ENCODE measurements at places on chromosomes 6 and 20.

DNA sequence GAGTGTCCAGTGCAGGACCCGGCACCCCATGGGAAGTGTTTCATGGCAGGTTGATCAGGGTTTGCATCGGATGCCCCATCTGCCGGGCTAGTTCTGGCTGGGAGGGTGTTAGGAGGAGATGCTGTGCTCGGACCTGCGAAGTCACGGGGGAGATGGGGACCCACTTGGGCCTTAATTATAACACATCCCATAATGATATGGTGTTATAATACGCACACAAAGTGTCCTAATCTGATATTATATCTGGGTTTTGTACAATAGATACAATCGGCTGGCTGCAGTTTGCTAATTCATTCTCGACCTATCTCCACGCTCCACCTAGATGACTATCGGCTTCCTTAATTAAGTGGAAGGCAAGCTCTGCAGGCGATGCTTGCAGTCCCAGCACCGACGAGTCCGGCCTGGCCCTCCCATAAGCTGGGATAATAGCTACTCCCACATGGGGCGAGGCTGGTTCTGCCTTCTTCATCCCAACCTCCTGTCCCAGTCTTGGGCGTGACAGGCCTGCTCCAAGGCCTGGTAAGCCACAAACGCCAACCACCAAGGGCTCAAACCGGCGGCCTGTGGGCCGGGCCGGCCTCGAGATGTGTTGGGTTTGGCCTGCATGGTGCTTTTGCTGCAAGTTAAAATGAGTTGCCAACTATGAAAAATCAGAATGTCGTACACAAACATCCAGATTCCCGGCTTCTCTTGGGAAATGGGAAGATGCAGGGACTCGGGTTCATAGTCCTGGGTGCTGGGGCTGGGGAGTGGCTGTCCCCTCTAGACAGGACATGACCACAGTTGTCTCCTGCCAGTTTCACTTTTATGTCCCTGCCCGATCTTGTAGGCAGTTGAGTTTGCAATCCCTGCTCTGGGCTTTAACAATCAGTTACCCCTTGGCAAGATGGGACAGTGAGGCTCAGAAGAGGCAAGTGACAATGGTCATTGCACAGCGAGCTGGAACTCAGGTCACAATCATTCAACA lies 32.7 kb downstream of the CEBPB start:
- no peaks in the 10 kb centered on the region for H3K27me3 ChIP-seq
- no peak overlapping the region for H3K4me3 ChIP-seq
- no peak overlapping the region for H3K27ac ChIP-seq
- H3K4me1 ChIP-seq = peaks cover 2% of the 10 kb centered on the region

GRCh38 chr20:6925744-6926278 lies 158.3 kb downstream of the BMP2 start:
- H3K27ac ChIP-seq = no peak overlapping the region
- H3K4me1 ChIP-seq = no peaks in the 10 kb centered on the region
- DNase-seq = no peak

GRCh38 chr6:53803081-53803860 lies 8.5 kb downstream of the LRRC1 start:
- H3K4me3 ChIP-seq = no peak overlapping the region
- no peaks in the 10 kb centered on the region for H3K4me1 ChIP-seq
- no peaks in the 10 kb centered on the region for H3K36me3 ChIP-seq
- no peak overlapping the region for H3K27ac ChIP-seq

GRCh38 chr6:4381381-4381780 lies 246.0 kb upstream of the ECI2 start:
- no peaks in the 10 kb centered on the region for H3K36me3 ChIP-seq
- H3K4me3 ChIP-seq = no peak overlapping the region
- no peak overlapping the region for H3K27ac ChIP-seq
- no peaks in the 10 kb centered on the region for H3K27me3 ChIP-seq
- DNase-seq = no peak

DNA sequence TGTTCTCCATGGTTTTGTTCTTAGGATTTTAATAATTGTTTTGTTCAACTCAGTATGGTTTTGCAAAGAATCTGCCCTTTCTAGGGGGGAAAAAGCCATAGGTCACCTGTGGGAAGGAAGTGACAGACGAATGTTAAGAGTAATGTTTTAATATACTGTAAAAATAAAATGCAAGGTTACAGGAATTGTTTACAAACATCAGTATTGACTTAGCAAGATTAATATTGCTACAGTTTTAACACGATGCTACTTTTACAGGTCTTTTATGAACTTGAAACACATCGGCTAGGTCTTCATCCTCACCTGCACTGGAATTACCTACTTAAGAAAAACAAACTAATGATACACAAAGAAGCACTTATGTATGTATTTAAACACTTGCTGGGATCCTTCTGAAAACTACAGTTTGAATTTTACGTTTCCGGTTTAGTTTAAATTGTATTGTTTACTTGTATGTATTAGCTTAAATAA lies 1.7 kb upstream of the NKX2-4 start:
- peaks cover 17% of the 10 kb centered on the region for H3K27me3 ChIP-seq
- H3K36me3 ChIP-seq = no peaks in the 10 kb centered on the region
- H3K4me3 ChIP-seq = no peak overlapping the region
- H3K27ac ChIP-seq = no peak overlapping the region
- DNase-seq = peak; percentile 32

GRCh38 chr6:124956018-124956417 lies 6.2 kb upstream of the RNF217 start:
- H3K27ac ChIP-seq = no peak overlapping the region
- H3K4me1 ChIP-seq = peaks cover 6% of the 10 kb centered on the region
- no peak overlapping the region for H3K4me3 ChIP-seq

- no peak for DNase-seq
- no peaks in the 10 kb centered on the region for H3K4me1 ChIP-seq
- H3K27ac ChIP-seq = no peak overlapping the region
- no peak overlapping the region for H3K4me3 ChIP-seq
Measured at GRCh38 chr6:151701911-151702562, 105.4 kb upstream of the ESR1 start.

- peaks cover 3% of the 10 kb centered on the region for H3K27me3 ChIP-seq
- no peak for DNase-seq
- H3K27ac ChIP-seq = no peak overlapping the region
- H3K36me3 ChIP-seq = no peaks in the 10 kb centered on the region
- H3K4me1 ChIP-seq = no peaks in the 10 kb centered on the region
Measured at GRCh38 chr6:126807876-126808275, 310.6 kb upstream of the RSPO3 start.

GRCh38 chr6:4916954-4917561 lies 86.8 kb downstream of the RPP40 start:
- H3K36me3 ChIP-seq = peaks cover 3% of the 10 kb centered on the region
- no peak overlapping the region for H3K4me3 ChIP-seq
- DNase-seq = peak; percentile 47
- H3K27ac ChIP-seq = no peak overlapping the region

GRCh38 chr6:31005249-31006020 lies 4.8 kb upstream of the MUC22 start:
- DNase-seq = no peak
- H3K4me3 ChIP-seq = no peak overlapping the region
- peaks cover 2% of the 10 kb centered on the region for H3K27me3 ChIP-seq

DNA sequence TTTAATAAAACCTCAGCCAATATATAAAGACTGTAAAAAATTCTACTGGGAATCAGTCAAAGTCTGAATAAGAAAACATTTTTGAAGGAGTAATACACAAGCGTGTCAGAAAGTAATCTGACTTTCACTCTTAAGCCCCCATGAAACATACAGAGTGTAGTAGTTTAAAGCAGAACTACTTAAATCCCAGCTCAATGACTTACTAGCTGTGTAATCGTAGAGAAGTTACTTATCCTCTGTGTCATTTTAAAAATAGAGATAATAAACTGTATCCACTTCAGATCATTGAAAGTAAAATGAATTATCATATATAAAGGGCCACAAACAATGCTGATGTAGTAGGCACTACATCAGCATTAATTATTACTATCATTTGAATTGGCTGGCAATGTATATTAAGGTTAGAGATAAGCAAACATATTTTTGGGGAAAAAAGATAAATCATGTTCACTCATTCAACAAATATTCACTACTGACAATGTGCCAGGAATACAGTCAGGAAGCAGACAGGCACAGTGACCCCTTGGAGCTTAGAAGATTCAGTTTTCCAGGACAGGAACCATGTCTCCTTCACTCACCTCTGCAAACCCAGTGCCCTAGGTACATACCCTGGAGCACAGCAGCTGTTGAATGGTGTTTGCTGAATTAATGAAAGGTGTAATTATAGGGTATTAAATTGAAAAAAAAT lies 14.4 kb downstream of the REPS1 start:
- H3K4me1 ChIP-seq = peaks cover 17% of the 10 kb centered on the region
- DNase-seq = peak; percentile 32
- H3K36me3 ChIP-seq = no peaks in the 10 kb centered on the region
- no peak overlapping the region for H3K4me3 ChIP-seq
- H3K27me3 ChIP-seq = no peaks in the 10 kb centered on the region

DNA sequence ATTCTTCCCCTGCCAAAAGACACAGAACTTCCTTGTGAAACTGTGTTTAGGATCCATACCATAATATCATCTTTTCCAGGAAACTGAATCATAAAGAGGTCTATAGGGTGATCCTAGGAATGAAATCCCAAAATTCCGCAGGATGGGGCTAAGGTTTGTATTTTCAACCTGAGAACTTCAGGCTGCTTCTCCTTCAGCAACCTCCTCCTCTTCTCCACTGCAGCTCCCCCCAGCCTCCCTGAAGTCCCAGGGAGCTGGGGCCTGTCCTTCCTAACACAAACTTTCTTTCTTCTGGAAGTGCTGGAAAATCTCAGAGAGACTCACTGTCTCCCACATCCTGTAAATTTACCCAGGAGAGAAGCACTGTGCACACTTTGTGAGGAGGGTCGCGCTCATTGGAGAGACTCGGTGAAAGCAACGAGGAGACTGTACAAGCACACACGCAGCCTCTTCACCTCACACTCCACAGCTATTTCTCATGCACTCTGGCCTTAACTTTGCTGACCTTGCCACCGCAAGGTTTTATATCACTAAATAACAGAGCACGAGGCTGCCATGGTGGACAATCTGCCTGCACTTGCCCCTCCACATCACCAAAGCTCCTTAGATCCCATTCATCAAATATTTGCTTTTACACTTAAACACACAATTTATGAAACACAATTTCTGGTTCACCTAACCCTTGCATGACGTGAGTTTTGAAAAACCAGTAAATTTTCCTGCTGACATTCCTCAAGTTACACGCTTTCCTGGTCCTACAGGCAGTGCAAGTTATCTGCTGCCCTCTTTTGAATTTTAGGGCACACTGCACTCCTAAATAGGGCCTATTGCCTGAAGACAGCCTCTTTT lies 14.3 kb downstream of the ID4 start:
- H3K4me1 ChIP-seq = no peaks in the 10 kb centered on the region
- H3K4me3 ChIP-seq = no peak overlapping the region
- peak; percentile 37 for DNase-seq
- no peak overlapping the region for H3K27ac ChIP-seq
- peaks cover 2% of the 10 kb centered on the region for H3K27me3 ChIP-seq
- no peaks in the 10 kb centered on the region for H3K36me3 ChIP-seq

GRCh38 chr20:33009214-33010132 lies 2.0 kb downstream of the BPIFB2 start:
- H3K27ac ChIP-seq = no peak overlapping the region
- no peak overlapping the region for H3K4me3 ChIP-seq
- H3K36me3 ChIP-seq = no peaks in the 10 kb centered on the region
- no peaks in the 10 kb centered on the region for H3K4me1 ChIP-seq
- no peaks in the 10 kb centered on the region for H3K27me3 ChIP-seq

DNA sequence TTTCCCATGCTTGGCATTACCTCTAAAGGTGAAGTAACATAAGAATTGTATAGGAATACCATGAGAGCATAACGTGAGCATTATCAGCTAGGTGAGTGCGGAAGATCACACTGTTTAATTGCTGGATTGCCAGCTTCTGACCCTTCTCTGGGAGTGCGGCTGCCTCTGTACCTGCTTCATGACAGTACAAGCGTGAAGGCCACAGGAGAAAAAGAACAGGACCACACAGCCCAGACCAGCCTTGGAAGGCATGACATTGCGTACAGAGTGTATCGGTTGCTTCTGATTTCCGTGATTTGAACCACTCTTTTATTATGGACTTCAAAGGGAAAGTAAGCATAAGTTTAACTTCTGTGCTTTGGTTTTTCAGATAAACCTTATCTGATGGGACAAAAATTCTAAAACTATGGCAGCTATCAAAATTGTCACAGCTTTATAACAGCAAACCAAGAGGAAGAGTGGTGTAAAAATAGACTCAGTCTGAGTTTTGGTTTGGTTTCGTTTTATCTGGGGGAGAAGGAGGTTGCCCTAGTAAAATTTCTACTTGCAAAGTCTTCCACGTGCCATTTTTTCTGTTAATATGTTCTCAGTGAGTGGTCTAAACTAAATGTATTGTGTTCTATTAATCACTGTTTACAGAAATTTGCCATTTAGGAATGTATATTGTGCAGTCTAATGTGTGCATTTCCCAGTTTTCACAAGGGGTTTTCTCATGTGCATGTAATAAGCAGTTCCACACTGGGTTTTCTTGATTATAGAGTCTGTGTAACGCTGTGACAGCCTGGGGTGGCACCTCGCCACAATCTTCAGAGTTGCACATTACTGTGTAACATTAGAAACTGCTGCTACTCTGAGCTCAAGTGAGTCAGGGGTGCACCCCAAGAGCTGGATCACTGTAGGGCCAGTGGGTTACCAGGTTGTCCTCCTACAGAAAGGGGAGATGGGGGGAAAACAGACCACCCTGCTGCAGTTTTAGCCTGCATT lies 97.3 kb downstream of the RPP40 start:
- H3K4me1 ChIP-seq = peaks cover 41% of the 10 kb centered on the region
- no peaks in the 10 kb centered on the region for H3K27me3 ChIP-seq
- H3K36me3 ChIP-seq = peaks cover 5% of the 10 kb centered on the region

DNA sequence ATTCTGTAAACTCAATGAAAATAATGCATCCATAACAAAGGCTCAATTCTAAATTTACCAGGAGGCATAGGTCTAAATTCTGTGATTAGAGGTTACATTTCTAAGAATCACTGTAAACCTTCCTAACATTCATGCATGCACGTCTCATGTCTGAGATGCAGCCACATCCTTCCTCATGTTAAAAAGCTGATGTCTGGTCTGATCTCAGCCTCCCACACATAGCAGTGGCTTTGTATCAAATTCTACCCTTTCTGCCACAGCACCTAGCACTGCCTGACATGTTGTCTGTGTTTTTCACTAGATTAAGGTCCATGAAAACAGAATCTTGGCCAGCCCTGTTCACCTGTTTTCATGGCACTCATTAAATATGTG lies 171.1 kb downstream of the WDR27 start:
- H3K4me1 ChIP-seq = no peaks in the 10 kb centered on the region
- H3K4me3 ChIP-seq = no peak overlapping the region
- no peak overlapping the region for H3K27ac ChIP-seq
- no peak for DNase-seq

DNA sequence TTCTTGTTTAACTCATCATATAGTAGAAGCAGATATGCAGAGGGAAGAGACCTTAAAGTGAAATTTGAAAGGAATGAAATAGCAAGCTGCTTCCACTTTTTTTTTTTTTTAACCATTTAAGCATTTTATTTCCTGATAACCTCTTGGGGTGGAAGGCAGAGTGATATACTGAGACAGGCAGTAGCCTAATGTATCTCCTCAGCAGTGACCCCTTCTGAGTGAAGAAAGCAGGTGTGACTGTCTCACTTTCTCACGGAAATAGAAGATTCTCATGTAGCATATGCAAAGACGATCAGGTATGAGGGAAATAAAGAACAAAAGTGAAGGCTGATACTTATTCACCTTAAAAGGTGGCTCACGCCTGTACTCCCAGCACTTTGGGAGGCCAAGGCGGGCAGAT lies 187.1 kb upstream of the STXBP5 start:
- no peaks in the 10 kb centered on the region for H3K27me3 ChIP-seq
- H3K4me3 ChIP-seq = no peak overlapping the region
- no peak overlapping the region for H3K27ac ChIP-seq
- no peak for DNase-seq
- H3K36me3 ChIP-seq = no peaks in the 10 kb centered on the region

GRCh38 chr6:35048631-35049083 lies 92.5 kb downstream of the TCP11 start:
- peaks cover 9% of the 10 kb centered on the region for H3K36me3 ChIP-seq
- H3K27me3 ChIP-seq = no peaks in the 10 kb centered on the region
- H3K27ac ChIP-seq = peak overlapping the region; percentile 64
